GM04503 (cell line): ENCODE measurements at places on chromosomes 7 and 10.
A peak's percentile ranks its signal among the peaks of the same experiment; 100 is the strongest.

- no peak for DNase-seq
These were observed 124.7 kb downstream of the PTPN20 start for GRCh38 chr10:47035819-47036337.

- DNase-seq, result peak; percentile 81
These were observed 5.4 kb upstream of the FAM170B start for GRCh38 chr10:49139028-49139845.

GRCh38 chr7:3691478-3692158 is 390.6 kb downstream of the SDK1 start:
- no peak for DNase-seq

DNA sequence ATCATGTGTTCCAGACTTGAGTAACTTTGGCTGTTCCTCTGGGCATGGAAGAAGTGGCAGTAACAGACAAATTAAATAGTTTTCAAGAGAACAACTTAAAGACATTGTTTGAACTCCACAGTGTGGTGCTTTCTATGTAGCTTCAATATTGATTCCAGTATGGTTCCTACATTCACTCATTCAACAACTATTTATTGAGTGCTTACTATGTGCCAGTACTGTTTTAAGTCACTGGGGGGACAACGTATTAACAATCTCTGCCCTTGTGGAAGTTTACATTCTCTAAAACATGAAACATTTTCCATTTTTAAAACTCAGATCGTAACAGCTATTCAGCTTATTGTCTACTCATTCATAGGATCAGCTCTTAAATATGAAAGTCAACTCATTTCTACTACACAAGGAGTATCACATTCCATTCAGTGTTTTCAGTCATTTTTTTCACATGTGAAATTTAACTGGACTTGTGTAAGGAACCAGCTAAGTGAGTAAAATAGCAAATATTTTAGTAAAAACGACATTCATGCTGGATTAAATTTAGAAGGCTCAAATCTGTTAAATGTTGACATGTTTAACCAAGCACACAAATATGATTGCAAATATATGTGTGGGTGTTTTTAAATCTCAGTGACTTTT is 13.6 kb upstream of the CUBN start:
- no peak for DNase-seq

DNA sequence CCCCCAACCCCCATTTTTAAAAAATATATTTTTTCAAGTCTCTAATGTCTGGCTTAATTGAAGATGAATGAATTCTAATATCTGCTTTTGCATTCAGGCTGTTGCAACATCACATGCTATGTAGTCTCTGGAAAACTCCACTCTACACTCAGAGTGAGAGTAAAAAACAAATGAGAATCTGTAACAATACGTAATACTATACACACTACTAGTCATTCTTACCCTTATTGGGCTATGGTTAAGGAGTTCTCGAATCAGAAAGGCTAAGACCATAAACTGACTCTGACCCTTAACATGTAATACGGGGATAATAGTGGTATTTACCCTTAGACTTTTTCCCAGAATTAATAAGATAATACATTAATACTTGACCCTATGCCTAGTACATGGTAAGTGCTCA is 42.9 kb upstream of the TMEM168 start:
- DNase-seq, result no peak

DNA sequence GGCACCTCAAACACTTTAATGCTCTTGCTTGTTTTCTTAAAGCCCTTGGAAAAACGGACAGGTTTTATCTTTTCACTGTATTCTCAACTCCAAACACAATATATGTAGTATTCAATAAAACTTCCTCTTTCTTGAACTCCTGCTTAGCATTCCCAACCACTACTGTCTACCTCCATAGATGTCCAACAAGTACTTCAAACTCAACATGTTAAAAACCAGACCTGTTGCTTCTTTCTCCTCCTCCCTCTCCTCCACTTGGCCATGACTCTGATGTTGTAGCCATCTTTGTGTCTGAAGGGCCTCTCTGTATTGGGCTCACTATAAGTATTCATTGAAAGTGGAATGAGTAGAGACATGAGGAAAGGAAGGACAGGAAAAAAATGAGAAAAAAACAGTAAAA is 16.2 kb upstream of the COL17A1 start:
- no peak for DNase-seq

DNA sequence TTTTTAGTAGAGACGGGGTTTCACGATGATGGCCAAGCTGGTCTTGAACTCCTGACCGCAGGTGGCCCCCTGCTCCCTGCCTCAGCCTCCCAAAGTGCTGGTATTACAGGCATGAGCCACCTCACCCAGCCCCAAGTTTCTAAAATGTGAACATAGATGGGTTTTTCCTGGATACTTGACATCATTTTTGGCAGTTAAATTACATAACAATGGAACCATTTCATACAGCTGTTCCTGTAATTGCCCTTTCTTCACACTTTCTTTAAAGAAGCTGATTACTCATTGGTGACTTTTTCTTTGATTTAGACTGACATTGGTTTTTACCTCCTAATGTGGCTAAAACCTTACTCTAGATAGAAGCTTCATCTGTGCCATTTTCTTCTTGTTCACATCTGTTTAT is 5.9 kb downstream of the ZKSCAN1 start:
- DNase-seq, result no peak

- DNase-seq, result no peak
These were observed 917.0 kb upstream of the GHITM start for GRCh38 chr10:83222300-83222699.

GRCh38 chr10:114357515-114357996 is 46.7 kb downstream of the AFAP1L2 start:
- no peak for DNase-seq

DNA sequence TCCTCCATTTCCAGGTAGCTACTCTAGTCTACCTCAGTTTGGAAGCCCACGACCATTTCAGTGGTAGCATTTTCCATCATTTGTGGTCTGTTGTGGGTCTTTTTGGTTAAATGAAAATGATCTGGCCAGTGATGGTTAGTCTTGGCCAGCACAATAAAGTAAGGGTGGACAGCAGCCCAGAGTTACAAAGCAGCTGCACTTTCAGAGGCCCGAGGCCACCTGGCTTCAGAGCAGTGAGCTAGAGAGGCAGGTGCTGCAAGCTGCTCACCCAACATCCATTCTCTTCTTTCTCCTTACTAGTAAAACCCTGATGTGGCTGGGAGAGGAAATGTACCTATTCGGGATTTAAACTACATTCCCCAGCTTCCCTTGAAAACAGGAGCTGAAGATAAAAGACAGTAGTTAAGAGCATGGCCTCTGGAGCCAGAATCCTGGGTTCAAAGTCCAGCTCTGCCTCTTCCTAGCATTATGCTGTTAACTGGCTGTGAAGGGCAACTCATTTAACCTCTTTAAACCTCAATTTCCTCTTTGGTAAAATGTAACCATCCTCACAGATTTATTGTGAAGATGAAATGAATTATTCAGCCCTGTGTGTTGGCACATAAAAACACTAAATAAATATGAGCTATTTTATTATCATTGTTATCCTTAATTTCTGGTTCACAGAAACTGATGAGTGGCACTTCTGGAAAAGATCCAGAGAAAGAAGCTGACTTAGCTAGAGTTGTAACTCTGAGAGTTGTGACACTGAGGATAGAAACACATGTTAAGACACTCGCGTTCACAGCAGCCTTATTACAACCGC is 517.4 kb downstream of the PARD3 start:
- no peak for DNase-seq

GRCh38 chr7:28409716-28410627 is 2.3 kb upstream of the CREB5 start:
- no peak for DNase-seq

DNA sequence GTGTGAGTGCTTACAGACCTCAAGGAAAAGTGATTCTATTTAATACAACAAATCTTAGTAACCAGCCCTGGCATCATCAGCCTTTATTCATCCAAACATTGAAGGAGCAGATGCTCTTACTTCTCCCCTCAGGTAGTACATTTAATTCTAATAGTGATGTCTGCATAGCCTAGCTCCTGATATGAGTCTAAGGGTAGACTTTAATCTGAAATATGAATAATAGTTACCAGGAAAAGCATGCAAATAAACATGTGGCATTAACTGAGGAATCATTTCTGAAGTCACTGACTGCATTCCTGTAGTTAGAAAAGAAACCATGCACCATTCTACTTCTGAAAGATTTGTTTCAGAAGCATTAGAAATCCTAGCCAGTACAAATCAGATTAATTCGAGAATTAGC is 25.7 kb upstream of the LMBR1 start:
- DNase-seq, result no peak

GRCh38 chr10:83542774-83543411 is 596.4 kb upstream of the GHITM start:
- DNase-seq, result peak; percentile 23

- DNase-seq, result no peak
These were observed 584.1 kb upstream of the KCND2 start for GRCh38 chr7:119688831-119689230.

GRCh38 chr7:78993341-78993740 is 460.1 kb downstream of the MAGI2 start:
- no peak for DNase-seq

GRCh38 chr7:17706734-17707133 is 233.6 kb downstream of the SNX13 start:
- DNase-seq, result no peak

- DNase-seq, result no peak
These were observed 73.2 kb downstream of the MYL10 start for GRCh38 chr7:101555921-101556275.

GRCh38 chr10:15401382-15401781 is 30.3 kb upstream of the FAM171A1 start:
- DNase-seq, result no peak

- no peak for DNase-seq
These were observed 3.5 kb upstream of the SCIN start for GRCh38 chr7:12567015-12567414.

DNA sequence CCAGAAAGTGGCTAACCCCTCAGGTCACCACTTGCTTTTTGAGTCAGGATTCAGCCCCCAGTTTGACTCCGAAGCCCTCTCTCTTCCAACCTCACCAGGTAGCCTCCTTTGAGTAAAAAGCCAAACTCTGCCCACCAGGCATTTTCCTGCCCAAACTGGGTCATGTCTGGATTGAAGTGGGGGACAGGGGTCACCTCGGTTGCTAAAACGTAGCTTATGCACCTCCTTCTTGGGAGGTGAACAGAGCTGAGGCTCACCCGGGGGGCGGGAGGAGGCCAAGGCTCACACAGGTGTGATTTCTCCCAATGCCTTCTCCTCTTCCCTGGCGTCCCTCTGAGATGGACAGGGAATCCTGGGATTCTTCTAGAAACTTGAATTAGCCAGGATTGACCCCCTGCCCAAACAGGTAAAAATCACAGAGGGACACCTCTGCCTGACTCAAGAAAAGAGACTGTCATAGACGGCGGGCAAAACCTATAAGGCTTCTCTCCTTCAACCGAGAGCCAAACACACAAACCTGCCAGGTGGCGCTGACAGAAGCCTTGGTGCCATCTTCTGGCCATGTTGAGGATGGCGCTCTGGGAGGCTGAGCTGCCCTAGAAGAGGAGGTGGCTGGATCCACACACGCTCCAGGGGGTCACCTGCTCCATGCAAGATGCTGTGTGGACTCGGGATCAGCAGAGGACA is 51.6 kb downstream of the PRLHR start:
- no peak for DNase-seq

GRCh38 chr7:30012757-30013156 is 13.7 kb downstream of the FKBP14 start:
- DNase-seq, result no peak

DNA sequence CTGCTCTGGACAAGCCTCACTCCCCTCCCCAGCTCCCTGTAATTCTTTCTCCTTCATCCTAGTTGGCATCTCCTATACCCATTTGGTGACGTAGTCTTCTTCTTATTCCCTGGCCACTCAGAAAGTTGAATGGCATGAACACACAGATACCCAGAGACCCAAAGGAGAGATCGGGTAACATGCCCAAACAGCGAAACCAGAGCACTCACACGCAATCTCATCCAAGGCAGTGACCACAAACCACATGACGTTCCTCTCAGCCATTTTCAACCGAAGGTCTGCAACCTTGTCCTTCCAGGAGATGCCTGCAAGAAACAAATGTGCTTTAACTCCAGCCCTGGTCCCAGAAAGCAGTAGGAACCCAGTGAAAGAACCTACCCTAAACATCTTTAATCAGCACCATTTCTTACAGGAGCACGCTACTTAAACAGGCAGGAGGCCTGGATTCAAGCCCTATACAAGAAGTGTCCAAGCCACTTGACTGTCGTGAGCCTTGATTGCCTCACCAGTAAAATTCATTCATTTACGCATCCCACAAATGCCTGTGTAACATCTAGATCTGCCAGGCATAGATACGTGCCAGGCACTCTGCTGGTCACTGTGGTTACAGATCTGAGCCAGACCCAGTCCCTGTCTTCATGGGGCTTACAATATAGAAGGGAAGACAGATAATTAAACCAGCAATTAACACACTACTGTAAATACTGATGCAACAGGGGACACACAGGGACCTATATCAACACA is 37.1 kb downstream of the XPNPEP1 start:
- no peak for DNase-seq

GRCh38 chr10:43419997-43420368 is 11.0 kb upstream of the HNRNPF start:
- DNase-seq, result no peak

DNA sequence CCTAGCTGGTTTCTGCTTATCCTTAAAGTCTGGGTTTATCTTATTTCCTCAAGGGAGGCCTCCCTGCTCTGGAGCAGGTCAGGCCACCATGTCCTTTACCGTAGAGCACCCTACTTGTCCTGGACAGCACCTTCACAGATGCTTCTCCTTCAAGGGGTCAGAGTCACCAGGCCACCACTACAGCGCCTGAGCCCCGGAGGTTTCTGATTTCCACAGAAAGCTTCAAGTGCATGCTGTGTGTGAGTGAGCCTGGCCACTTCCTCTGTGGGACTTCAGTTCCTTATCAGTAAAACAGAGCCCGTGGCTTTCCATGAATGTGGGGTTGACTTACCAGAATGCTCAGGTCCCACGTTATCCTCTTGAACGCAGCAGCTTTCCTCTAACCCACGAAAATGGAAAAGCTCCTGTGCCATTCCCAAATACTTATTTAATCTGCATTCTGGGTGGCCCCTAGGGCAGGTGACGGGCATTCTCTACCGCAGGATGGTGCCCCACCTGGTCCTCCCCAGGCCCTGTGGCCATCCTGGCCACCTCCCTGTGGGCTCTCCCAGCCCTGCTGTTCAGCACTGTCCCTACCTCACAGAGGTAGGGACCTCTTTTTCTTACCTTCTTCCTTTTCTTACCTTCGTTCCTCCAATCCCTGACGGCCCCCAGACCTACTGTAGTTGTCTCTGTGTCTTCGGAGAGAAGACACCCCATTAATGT is 1.4 kb upstream of the DOCK1 start:
- DNase-seq, result no peak

DNA sequence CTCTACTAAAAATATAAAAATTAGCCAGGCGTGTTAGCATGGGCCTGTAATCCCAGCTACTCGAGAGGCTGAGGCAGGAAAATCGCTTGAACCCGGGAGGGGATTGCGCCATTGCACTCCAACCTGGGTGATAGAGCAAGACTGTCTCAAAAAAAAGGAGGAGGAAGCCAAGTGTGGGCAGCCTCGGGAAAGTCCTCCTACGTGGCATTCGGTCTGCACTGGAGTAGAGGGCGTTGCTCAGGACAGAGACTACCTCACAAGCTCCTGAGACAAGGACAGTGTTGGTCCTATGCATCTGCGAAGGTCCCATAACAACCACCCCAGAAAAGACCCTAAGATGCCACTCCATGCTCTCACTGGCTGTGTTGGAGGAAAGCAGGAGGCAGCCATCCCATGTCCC is 10.0 kb upstream of the SERPINE1 start:
- no peak for DNase-seq
